ENCODE measurements at places on chromosomes 13 and 19.

- no peak for DNase-seq
These were observed 2.8 kb upstream of the ANGPTL8 start for GRCh38 chr19:11236324-11237301.

- no peak for DNase-seq
These were observed 14.7 kb upstream of the USP12 start for GRCh38 chr13:27186295-27186694.

GRCh38 chr13:109608059-109608458 lies 178.3 kb downstream of the IRS2 start:
- DNase-seq = no peak

DNA sequence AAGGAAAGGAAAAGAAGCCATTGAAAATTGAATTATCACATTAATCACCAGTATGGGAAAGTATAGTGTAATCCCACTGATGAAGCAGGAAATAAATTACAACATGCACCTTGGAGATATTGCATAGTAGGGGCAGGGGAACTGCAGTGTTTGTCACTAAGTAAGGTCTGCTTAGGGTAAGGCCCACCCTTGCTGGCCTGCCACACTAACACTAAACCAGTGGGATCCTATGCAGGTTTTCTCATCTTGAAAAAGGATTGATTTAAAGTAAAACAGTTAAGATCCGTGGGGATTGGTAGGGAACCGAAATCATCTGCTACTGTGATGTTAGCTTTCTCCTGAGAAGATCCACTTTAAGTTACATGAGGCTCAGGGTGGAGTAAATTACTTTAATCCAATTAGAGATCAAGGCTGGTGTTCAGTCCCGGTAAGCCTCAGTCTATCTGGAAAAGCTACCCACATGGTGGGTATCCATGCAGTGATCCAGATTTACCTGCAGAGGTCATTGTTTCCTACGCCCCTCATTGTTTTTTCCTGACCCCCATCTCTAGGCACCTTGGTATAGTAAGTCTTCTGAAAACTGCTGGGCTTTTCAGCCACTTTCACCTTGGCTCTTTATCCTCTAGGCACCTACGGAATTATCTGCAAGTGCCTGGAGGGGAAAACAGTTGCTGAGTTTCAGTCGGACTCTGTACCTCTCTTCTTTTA lies 1014.9 kb upstream of the ATXN8OS start:
- DNase-seq = no peak

DNA sequence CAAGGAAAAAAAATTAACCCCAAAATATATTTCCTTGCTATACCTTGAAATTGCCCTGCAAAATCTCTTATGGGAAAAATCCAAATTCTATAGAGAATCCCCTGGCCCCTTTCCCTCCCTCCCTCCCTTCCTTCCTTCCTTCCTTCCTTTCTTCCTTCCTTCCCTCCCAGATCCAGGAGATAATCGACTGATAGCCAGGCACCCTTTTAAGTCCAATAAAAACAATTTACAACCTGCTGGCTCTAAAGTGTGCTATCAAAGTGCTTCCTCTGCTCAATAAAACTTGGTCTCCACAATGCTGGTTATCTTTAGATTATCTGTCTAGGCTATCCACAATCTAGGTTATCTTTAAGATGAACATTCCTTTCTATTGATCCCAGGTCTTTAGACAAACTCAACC lies 83.1 kb upstream of the TUBA3C start:
- no peak for DNase-seq

DNA sequence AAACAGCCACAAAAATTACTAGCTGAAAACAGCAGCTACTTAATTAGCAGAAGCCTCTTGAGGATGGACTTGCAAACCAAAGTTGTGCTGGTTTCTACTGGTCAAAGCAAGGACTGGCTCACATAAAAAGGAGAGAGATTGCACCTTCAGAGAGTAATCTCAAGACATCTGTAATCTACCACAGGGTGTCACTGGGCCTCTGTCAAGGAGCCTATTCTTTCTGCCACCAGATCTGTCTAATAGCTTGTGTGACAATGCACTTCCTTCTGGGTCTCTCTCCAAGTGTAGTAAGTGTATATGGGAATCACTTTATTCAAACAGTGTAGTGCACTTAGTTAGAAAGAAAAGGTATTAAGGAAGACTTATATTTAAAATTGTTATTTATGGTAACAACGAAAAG lies 24.4 kb upstream of the ZNF561 start:
- DNase-seq = no peak

DNA sequence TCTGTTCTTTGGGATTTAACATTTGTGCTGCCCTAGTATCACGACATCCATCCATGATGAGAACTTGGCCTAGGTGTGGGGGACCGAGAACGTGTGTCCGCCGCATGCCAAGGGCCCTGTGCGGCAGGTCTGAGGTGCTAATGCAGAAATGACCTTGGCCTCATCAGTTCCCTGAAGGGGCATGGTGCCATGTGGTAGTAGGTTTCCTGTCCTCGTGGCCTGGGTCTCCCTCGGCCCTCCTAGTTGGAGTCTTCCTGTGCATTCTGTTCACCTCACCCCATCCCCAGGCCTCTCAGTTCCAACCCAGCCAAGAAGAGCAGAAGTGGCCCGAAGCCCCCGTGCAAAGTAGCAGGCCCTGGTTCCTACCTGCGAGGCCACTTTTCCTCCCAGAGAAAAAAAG lies 59.8 kb downstream of the GGACT start:
- DNase-seq = no peak

All from retina (tissue), 1 donor.